ENCODE measurements at places on chromosomes 16 and 17.

GRCh38 chr16:81831722-81832126 is 52.6 kb downstream of the PLCG2 start:
- peak; percentile 9 for DNase-seq

GRCh38 chr16:57406881-57407280 is 2.3 kb downstream of the CCL17 start:
- DNase-seq = no peak

- no peak for DNase-seq
These were observed 19.1 kb downstream of the EMC8 start for GRCh38 chr16:85780281-85780680.

DNA sequence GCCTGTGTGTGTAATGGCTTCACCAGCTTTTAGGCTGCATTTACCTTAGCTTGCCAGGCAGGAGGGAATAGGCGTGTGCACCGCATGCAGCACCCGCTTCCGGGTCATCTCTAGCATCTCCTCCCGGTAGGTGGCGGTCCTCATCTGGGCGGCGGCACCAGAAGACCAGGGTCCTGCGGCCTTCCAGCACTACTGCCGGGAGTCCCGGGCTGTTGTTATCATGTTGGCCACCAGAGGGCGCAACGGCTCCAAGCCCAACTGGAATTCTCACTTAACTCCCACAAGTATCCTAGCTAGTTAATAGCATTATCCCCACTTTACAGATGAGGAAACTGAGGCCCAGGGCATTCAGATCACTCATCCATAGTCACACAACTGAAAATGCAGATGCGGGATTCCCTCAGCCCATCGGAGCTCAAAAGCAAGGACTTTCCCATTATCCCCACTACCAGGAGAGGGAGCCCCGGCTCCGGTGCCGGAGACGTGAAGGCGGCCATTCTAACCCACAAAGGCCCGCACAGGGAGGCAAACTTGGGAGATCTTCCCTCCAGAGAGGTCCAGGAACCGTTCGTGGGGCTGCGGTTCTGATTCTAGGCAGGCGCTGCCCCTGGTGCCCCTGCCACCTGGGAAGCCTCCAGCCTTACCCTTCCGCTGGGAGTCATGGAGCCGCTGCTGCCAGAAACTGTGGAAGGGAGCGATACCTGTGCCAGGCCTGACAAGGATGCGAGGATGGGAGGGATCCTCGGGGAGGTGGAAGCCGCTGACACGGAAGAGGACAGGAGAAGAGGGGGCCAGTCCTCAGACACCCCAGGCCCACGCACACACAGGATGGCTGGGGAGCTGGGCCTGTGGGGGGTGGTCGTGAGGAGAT is 23.9 kb downstream of the LGALS9 start:
- peak; percentile 63 for DNase-seq

DNA sequence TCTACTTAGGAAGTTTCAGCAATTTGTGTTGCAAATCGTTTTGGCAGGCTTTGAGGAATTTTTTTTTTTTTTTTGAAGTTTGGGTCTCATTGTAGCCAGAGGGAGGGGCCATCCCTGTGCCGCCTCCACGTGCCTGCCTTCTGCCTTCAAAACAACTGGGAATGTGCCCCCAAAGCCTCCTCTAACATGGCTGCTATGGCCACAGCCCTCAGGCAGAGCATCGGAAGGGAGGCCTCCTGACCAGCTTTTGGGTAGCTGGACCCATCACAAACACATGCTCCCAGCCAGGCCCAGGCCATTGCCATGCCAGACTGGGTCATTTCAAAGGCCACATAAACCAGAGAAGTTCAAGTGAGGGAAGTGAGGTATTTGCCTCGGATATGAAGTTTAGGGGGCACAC is 21.5 kb downstream of the C16orf82 start:
- DNase-seq = no peak

DNA sequence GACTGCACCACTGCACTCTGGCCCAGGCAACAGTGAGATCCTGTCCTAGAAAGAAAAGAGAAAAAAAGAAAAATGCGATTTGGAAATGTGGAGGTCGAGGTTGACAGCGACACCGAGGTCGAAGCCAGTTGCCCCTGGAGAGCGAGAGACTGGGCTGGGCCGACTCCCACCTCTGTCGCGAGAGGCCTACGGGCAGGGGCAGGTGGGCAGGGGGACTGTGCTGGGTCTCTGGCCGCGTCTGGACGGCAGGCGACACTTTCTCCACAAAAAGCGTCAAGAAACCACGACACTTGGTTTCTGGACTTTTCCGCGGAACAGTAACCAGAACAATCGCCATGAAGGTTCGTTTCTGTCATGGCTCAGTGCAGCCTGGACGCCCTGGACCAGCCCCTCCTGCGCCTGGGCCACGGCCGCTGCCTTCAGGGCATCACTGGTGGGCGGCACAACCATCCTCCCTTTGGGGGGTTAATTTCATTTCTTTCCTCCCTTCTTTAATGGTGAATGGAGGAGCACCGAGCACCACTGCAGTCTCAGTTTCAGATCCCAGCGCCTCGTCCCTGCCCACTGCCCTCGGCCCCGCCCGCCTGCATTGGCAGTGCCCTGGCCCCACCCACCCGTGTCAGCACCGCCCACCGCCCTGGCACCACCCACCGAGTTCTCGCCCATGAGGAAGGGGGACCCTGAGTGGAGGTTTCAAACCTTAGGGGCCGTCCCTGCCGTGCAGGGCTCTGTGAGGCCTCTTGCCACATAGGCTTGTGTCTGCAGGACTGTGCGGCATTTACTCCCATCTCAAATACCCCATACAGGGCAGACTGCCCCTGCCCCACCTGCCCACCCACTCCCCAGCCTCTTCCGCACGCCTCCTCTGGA is 18.5 kb upstream of the CDH15 start:
- no peak for DNase-seq

DNA sequence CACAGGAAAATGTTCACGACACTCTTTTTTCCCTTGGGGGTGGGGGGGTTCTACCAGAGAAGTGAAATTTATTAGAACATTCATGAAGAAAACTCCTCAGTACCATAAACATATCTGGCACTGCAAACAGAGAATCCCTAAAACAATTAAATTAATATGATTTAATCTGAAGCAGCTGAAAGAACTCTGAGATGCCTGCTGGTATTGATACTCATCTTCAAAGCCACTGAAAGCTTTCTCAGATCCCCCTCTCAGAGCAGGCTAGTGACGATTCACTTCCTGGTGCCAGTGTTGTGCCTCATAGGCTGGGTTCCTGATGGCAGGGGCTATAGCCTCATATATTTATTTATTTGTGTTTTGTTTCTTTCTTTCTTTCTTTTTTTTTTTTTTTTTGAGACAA is 52.7 kb downstream of the MYH10 start:
- no peak for DNase-seq

DNA sequence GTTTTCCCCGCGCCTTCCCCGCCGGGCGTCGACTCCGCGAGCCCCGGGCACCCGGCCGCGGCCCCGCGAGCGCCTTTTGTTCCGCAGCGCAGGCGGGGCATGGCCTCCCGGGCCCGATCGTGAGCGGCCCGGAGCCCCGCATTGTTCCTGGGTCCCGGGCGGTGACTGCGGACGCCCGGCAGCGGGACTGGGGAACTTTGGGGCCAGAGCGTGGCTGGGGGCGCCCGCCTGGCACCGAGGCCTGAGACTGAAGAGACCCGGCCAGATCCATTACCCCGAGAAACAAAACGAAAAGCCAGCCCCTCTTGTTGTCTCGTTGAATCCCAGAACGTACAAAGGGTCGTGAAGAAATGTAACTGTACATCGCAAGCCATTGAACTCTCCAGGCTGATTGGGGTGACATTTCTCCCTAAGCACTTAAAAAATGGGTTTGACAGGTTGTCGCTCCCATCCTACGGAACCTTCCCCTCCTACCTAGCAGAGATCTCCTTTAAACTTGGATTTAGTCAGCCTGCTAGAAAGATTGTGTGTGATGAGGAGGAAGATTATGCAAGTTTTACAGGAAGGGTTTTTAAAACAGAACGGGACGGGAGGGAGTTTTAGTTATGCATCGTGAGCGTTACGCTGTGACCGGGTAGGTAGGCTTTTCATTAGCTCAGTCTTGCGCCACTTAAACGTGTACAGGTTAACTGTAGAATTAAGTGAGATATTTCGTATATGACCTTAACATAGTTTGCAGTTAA is 825 bp downstream of the METTL9 start:
- no peak for DNase-seq

DNA sequence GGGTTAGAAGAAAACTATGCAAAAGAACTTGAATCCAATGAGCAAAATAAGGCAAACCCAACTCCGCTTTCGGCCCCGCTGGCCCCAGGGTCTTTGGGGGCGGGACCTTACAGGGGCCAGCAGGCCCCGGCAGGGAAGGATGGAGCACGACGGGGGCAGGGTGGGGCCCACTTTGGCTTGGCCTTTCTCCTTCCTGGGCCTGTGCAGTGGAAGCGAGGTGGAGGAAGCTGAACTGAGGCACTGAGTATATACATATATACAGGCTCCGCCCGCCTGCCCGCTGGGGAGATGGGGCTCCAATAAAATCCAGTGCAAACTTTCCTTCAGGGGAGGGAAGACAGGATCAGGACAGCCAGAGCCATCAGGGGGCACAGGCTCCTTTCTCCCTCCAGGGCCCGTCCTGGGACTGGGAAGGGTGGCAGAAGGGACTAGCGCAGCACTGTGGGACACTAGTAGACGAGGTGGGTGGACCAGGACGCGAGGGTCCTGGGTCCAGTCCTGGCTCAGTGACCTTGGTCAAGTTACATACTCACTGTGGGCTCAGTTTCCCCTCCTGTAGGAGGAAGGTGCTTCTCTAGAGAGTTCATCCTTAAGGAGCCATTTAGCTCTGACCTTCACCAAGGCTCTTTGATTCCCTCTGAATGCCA is 20.9 kb upstream of the MPO start:
- no peak for DNase-seq

DNA sequence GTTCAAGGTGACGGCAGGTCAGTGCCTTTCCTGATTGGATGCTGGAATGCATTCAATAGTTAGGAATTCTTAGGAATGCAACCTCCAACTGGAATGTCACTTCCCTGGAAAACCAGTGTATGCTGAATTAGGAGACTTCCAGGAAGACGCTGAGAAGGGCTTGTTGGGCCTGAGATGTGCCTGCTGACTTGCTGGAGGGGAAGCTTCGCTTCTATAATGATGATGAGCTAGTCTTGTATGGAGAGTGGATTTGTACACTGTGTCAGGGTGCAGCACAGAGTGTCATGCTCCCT is 45.6 kb downstream of the SMPD3 start:
- peak; percentile 44 for DNase-seq

DNA sequence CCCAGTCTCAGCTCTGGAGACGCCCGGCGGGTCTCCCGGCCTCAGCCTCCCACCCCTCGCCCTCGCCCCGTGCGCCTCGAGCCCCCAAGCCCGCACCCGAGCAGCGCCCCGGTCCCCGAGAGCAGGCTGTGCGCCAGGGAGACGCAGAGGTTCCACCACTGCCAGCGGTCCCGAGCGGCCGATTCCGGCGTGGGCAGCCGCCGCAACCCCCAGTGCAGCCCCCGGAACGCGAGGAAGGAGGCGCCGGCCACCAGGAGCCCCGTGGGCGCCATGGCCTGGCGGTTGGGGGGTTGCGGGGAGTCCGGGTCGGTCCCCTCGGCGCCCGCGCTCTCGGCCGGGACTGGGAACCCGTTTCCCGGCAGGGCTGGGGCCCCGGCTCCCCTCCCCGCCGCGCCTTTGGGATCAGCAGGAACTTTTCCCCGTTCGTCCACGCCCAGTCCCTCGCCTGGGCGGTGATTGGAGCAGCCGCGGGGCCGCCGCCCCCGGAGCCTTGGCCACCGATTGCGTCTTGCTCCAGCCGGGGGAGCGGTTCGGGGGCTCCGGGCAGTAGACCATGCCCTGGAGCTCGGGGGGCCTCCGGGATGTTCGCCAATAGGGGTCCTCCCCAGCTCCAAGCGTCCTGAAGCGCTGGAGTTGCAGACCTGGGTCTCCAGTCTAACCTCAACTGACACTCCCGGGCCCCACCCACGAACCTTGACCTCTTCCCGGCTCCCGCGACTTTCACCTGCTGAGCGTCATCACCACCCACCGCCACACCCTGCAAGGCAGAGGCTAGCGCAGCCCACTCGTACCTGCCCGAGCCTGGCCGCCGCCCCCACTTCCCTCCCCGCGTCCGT is at the start of gene TLCD2:
Gene TLCD2 (minus strand): TSS at position 407 of the 836 bp plus-strand sequence. CDS start 135 bp downstream, at position 272.
- DNase-seq = peak; percentile 83

DNA sequence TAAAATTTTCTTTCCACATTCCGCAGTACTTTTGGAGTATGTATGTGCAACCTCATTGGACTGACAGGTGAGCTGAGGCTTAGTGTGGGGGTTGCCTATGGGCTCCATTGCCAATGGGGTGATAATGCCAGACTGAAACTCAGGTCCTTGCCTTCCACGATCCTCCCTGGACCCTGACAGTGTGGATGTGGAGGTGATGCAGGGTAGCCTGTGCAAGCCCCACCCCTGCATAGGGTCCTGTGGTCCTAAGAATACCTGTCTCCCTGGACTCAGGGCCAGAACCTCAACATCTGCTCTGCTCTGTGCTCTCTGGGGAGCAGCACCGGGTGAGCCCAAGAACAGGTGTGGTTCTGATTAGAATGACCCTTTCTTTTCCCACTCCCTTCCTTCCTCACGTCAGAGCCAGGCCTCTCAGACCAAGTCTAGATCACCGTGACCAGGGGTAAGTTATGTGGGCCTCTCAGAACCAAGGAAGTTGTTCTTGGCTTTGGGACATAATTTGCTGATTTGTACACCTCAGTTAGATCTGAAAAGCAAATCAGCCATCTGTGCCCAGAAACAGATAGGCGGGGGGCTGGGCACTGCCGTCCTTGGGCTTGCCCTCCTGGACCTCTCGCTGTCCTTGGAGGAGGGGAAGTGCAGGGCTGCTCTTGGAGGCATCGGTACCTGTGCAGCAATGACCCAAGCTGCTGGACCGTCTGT is 8.4 kb upstream of the TNS4 start:
- DNase-seq = no peak

DNA sequence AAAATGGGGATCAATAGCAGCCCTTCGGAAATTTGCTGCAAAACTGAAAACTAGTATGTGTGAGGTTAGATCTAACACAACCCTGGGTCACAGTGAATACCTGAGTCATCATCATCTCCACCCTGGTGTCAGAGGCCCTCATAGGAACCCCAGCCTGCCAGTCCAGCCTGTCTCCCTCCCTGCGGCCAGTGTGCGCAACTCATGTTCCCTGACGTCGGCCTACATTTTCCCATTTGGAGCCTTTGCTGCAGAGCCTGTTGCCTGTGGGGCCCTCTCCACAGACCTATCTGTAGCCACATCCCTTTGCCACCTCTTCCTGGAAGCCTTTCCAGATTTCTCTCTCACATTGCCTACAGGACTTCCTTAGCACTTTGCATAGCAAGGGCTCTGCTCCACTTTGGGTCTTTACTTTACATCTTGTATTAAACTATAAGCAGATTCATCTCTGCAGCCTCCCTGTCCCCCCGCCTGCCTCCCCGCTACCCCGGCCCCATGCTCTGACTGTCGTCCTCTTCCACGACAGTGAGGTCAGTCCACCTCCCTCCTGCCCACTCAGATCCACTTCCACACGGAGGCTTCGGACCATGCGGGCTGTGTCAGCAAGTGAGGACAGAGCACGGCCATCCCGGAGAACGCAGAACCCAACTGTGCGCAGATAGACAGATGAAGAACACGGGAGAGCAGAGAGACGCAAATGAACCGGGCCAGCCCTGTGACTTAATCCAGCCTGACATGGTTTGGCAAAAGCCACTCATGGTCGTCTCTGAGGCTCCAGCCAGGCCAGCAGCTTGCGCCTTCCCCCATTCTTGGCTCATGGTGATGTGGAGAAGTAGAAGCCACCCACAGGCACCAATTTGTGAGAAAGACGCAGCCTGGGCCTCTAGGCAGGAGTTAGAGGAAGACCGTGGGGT is 31.0 kb downstream of the NGFR start:
- no peak for DNase-seq

GRCh38 chr17:66115246-66115645 is 76.7 kb downstream of the CEP112 start:
- DNase-seq = peak; percentile 66
